ENCODE measurements at places on chromosomes 12 and 14. TPM values are rescaled to one million over a fixed set of nuclear protein-coding genes. Genes with fewer than 3 reads are reported as not detected.

Gene RHEBL1
- total RNA-seq: 0.54 TPM

Gene ADAM21
- 0.32 TPM for total RNA-seq

Gene GPRC5D
- total RNA-seq: not detected

Gene TMEM63C
- not detected for total RNA-seq

Gene ZFHX2
- 0.32 TPM for total RNA-seq

Gene IRAK4
- total RNA-seq: 42.3 TPM

Gene DGLUCY
- total RNA-seq: 43.0 TPM

Gene FAM222A
- 0.39 TPM for total RNA-seq

Gene CCND2
- total RNA-seq: 25.3 TPM

Gene EGLN3
- 0.78 TPM for total RNA-seq

Gene WSCD2
- 0.54 TPM for total RNA-seq

Gene DAO
- total RNA-seq: not detected

Gene METTL1
- 8.0 TPM for total RNA-seq

Gene ETNK1
- 45.7 TPM for total RNA-seq

Gene PSMB11
- total RNA-seq: not detected

Gene TCL1B
- not detected for total RNA-seq

Gene MUCL1
- not detected for total RNA-seq

Gene REM2
- total RNA-seq: under 0.01 TPM

Gene CCDC60
- total RNA-seq: not detected

Gene ADAMTS20
- total RNA-seq: not detected

Gene POTEM
- total RNA-seq: not detected

Gene SLC35F4
- total RNA-seq: not detected

Gene SLCO1C1
- total RNA-seq: 0.32 TPM

Gene NAV3
- 10.6 TPM for total RNA-seq

Gene COX8C
- total RNA-seq: not detected

Gene FOXA1
- not detected for total RNA-seq

Gene TM9SF1
- total RNA-seq: 71.9 TPM

Measured in articular chondrocyte of knee joint (primary cell).